ENCODE measurements at places on chromosomes 16 and 17. TPM values are rescaled to one million over a fixed set of nuclear protein-coding genes. Genes with fewer than 3 reads are reported as not detected.

DNA sequence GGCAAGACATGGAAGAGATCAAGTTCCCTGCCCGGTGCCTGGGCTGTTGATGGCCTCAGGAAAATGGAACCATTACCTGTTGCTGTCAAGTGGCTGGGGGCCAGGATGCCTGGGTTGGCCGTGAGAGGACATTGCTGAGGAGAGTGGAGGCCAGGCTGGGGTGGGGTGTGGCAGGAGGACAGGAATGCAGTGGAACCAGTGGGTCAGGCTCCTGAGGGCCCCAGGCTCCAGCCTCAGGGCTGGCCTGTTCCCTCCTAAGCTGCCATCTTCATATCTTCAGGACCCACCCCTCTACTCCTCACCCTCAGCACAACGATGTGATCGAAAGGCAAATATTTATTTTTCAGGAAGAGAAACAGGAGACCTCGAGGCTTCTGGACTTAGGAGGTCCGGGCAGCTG, 8.5 kb upstream of the YPEL3 start:
- no peak for DNase-seq

DNA sequence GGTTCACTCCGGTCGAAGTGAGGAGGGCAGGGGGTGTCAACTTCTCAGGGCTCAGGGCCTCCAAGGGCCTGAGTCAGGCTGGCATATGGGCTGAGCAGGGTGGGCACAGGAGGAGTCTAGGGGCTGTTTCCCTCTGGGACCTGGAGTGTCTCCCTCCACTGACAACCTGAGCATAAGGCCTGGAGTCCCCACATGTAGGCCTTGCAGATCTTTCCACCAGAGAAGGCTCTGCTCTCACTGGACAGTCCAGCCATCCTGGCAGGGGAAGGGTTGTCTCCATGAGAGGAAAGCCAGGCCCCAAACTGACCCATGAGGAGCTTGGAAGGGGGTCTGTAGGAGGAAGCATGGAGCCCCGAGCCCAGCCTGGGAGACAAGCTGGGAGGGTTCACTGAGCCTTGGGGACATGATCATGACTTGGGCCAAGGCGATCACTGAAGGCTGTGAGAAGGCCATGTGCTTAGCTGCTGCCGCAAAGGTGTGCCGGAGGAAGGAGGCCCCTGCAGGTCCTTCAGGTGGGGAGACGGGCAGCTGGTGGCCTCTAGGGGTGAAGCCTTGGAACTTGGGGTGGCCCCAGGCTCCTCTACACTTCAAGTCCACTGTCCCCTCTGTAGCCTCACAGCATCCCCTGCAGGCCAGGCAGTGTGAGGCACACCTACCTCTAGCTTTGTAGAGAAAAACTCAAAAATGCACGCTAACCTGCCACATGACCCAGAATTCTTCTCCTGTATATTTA, 9.9 kb downstream of the CMTM2 start:
- no peak for DNase-seq

- no peak for DNase-seq
Observed at GRCh38 chr17:15892731-15893657, 51.9 kb upstream of the ADORA2B start.

DNA sequence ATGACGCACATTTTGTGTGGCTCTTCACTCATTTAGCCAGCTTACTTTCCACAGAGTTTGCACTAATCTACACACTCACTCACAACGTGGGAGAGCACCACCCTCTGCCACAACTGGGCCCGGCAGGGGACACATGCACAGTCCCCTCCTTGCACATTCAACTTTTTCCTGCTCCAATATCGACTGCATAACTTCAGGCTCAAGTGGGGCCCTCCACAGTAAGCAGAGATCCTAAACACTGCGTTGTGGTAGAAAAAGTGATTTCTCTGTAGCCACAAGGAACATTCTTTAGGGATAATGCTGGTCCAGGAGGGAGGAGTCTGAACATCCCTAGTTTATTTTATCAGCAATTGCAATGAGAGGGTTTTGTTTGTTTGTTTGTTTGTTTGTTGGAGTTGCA, 40.0 kb downstream of the MRPS23 start:
- no peak for DNase-seq

GRCh38 chr16:56284521-56284920, 93.2 kb downstream of the GNAO1 start:
- DNase-seq: no peak

GRCh38 chr16:89618109-89618998, 4.9 kb downstream of the DPEP1 start:
- DNase-seq: no peak

- no peak for DNase-seq
Observed at GRCh38 chr16:13936596-13937081, 16.7 kb downstream of the ERCC4 start.

- DNase-seq: no peak
Observed at GRCh38 chr17:79930062-79930876, 91.0 kb upstream of the CBX4 start.

- DNase-seq: no peak
Observed at GRCh38 chr17:55606488-55606815, 95.2 kb upstream of the SMIM36 start.

- DNase-seq: no peak
Observed at GRCh38 chr17:56119936-56120335, 33.3 kb upstream of the ANKFN1 start.

- no peak for DNase-seq
Observed at GRCh38 chr17:83145831-83146230, 66.4 kb downstream of the METRNL start.

GRCh38 chr17:42428141-42428944, 5.3 kb upstream of the CAVIN1 start:
- peak; percentile 75 for DNase-seq

- peak; percentile 76 for DNase-seq
Observed at GRCh38 chr16:88681709-88682451, 4.4 kb downstream of the SNAI3 start.

- no peak for DNase-seq
Observed at GRCh38 chr16:88783391-88784073, 1.5 kb downstream of the PIEZO1 start.

DNA sequence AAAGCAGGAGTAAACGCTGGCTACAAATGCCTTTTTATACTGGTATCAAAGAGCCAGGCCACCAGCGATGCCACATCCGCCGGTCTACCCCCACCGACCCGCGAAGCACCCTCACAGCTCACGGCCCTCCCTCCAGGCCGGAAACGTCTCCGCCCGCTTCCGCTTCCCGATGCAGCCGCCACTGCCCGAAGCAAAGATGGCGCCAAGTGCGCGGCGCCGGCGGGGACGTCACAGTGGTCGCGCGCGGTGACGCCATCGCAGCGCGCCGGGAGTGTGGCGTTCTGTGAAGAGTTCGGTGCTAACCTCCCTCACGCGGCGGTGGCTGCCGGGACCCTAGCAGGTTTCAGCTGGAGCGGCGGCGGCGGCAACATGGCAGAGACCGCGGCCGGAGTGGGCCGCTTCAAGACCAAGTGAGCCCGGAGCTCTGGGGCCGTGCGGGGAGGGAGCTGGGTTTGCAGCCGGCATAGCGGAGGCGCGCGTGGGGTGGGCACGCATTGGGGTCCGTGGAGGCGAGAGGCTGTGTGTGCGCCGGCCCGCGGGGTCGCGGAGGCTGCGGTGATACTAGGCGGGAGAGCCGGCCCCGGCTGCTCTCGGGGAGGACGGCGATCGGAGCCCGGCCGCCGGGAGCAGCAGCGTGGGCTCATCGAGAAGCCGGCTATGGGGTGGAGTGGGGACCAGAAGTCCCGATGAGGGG, at the start of gene TBL3:
Gene TBL3 (plus strand): TSS at position 258 of the 694 bp plus-strand sequence. CDS start 112 bp downstream, at position 370.
- DNase-seq: peak; percentile 96

- no peak for DNase-seq
Observed at GRCh38 chr17:18326572-18326971, 11.5 kb downstream of the SMCR8 start.

DNA sequence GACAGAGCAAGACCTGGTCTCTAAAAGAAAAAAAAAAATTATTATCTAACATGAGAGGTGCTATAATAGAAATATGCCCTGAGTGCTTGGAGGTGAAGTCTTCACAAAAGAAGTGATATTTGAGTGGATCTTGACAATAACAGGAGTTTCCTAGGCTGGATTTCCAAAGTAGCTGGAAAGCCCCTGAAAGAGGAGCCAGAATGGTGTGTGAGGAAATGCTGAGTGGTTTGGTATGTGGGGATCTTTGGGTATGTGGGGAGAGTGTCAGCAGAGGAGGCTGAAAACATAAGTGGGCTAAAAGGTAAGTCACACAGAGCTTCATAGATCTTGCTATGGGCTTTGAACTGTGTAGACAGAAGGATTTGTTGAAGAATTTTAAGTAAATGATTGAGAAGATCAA, 100.1 kb downstream of the YPEL2 start:
- no peak for DNase-seq

Gene TCAP
- 1.9 TPM for total RNA-seq

Gene PYY
- not detected for total RNA-seq

Gene SEPTIN12
- not detected for total RNA-seq

Gene NFATC3
- 48.4 TPM for total RNA-seq

Gene DOC2A
- total RNA-seq: 1.8 TPM

Gene C16orf54
- 2.6 TPM for total RNA-seq

Measured in aorta (tissue), 5 donors.